NCI-H446 treated with DMSO at 0.1 percent for 48 hours (cell line): ENCODE measurements at places on chromosomes 5 and 9.

- no peak for DNase-seq
Measured at GRCh38 chr9:37784291-37784615, 611 bp downstream of the EXOSC3 start.

DNA sequence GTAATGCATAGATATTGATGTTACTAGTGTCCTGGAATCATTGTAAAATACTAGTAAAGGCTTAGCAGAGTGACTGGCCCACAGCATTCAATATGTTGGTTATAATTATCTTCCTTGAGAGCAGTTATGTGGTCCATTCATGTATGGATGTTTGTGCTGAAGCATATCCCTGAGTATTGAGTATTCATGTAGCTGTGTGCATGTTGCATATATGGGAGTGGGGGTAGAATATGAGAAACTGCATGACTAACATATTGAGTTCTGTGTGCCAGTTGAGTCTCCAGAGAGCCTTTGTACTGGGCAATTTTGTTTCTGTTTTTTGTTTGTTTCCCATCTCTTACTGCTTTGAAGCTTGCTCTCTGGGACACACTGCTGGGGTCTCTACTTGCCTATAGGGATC, 222.7 kb upstream of the TRIM32 start:
- DNase-seq = no peak

- no peak for DNase-seq
Measured at GRCh38 chr5:68409259-68409658, 193.7 kb downstream of the PIK3R1 start.

- DNase-seq = no peak
Measured at GRCh38 chr5:62256161-62257019, 49.6 kb upstream of the KIF2A start.

DNA sequence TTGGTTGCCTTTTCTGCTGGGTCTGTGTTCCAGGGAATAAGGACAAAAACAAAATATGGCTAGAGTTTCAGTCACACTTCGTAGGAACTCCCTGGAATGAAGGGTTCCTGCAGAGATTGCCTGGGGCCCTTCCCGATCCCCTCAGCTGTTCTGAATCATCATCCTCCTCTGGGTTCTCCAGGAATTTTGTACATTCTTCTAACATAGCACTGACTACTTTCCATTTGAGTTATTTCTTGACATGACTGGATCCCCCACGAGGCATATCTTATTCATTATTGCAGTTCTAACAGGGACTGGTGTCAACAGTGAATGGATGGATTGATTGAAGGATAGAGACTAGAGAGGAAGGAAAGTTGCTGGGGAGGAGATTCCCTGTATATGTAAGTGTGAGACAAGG, 49.2 kb upstream of the TNC start:
- no peak for DNase-seq

- no peak for DNase-seq
Measured at GRCh38 chr9:38671748-38672147, 48.2 kb downstream of the FAM240B start.

GRCh38 chr5:121086671-121087070, 622.6 kb downstream of the PRR16 start:
- no peak for DNase-seq

DNA sequence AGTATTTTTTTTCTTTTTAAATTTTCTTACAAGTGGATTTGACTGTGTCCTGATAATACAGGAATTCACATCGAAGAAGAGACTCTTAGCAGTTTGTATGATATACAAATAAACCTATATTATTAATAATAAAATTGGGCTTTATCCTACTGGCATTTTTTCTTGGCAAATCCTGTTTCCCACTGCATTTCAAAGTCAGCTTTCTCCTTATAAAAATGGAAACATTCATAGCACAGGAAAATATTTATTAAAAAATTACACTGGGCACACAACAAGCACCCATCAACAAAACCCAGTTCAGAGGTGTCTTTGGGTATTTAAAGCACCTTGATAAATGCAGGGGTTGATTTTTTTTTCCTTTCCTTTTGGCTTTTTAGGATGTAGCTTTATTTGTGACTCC, 200.9 kb downstream of the MEF2C start:
- DNase-seq = no peak

DNA sequence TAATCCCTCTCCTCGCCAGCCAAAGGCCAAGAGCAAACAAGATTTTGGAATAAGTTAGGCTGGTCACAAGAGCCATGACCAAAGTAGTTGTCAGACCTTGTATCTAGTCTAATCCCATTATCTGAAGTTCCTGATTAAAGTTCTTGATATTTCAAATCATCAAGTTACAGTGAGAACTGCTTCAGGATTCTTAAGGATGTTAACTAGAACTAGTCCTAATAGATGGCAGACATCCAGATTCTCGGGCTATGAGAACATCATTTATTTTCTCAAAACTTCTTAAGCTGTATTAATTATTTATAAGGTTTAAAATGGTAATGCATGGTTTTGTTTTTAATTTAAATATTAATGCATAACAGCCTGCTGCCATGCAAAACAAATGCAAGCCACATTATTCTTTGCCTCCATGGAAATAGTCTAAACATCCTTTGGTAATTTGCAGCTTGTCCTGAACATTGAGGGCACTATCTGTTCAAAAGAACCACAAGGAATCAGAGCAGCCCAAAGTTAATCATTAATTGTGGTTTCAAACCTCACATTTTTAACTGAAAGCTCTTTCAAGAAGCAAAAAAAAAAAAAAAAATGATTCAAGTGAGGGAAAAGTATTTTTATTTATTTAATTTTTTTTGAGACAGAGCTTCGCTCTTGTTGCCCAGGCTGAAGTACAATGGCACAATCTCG, 95.1 kb downstream of the TTC39B start:
- no peak for DNase-seq

GRCh38 chr9:2720179-2720654, 2.9 kb downstream of the KCNV2 start:
- no peak for DNase-seq
